ENCODE measurements at places on chromosomes 6 and 20.

DNA sequence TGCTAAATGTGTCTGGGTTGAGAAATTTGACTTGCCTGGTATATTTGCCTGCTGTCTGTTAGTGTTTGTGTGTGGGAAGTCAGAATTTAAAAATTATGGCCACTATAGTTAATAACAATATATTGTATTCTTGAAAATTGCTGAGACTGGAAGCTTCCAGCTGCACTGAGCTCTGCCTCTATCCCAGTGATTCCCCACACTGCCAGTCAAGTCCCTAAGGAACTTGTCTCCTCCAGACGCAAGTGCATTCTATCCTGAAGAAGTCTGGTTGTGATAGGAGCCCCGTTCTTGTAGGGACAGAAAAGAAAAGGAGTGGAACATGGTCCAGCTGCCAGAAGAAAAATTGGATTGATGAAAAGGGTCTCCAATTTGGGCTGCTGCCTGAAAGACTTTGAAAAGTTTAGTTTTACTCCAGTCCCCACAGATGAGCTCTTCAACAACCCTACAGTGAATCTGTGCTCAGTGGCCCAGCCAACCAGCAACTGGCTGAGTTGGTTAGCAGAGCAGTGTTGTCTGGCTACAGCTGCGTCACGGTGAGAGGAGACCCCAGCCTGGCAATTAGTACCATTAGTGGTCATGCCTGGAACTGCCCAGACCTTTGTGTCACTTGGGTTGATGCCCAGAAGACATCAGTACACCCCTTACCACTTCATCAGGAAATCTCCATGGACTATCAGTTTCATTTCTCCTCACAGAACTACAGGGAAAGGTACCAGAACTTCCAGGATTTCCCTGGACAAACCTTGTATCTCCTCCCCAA, 183.1 kb upstream of the MCHR2 start:
- no peak for DNase-seq

DNA sequence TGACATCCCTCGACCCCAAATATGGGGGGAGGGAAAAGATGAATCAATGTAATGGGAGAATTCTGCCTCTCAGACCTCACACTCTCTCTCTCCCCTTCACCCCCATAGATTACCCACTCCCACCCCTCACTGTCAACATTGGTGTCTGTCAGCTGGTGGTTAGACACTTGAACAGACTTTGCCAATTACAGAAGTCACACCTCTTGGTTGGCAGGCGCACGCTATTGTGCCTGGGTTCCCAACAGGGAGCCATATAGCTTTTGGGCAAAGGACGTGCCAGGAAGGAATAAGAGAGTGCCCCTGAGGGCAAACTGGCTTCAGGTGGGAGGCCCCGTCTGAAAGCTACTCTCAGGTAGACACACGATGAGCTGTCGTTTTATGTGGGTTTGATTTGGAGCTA, 54.1 kb upstream of the FYN start:
- DNase-seq: no peak

DNA sequence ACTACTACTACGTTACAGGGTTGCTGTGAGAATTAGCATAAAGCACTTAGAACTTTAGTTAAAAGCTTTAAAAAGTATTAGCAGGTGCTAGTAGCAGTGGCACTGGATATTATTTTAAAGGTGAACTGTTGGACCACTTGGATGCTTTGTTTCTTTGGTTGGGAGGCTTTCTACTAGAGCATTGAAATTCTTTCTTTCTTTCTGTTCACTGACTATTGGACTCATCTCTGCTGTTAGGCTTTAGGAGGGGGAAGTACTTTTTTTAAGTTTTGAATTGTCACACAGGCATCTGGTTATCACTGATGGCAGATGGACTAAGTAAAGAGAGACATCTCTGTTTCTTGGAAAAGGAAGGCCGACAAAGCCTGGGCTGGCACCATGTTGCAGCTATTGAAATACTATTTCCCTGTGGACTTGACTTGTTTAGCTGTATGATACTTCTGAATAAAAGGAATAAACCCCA, 4.8 kb downstream of the TBPL1 start:
- DNase-seq: no peak

DNA sequence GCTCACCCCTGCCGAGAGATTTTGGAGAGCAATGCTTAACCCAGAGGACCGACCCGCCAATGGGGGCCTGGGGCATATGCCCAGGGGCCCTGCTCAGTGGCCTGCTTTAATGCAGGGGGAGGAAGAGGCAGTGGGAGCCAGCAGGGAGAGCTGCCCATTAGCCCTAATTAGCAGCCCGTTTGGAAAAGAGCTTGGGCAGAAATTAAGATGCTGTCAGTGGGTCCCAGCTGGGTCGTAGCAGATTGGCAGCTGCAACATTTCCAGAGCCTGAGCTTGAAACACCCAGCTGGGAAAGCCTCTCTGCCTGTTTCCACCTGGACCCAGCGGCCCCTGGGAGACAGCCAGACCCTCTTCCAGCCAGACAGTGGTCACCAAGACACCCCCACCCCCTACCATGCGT, 39.5 kb downstream of the CD40 start:
- no peak for DNase-seq

DNA sequence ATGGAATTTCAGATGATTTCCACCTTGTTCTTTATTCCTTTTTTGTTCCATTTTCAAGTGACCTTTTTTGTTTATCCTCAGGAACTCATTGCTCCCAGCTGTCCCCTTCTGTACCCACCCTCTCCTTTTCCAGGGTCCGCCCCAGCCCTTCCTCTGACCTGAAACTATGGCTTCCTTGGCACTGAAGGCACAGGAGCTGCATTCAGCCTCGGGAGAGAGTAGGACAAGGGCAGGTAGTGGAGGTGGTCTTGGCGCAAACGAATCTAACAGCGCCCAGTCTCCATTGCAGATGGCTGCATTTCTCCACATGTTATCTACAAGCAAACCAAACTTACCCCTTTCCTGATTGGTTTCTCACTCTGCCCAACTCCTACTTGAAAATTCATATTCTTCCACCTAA, 8.8 kb upstream of the ULBP2 start:
- DNase-seq: no peak

GRCh38 chr20:58986968-58987517, 6.0 kb downstream of the NELFCD start:
- DNase-seq: no peak

DNA sequence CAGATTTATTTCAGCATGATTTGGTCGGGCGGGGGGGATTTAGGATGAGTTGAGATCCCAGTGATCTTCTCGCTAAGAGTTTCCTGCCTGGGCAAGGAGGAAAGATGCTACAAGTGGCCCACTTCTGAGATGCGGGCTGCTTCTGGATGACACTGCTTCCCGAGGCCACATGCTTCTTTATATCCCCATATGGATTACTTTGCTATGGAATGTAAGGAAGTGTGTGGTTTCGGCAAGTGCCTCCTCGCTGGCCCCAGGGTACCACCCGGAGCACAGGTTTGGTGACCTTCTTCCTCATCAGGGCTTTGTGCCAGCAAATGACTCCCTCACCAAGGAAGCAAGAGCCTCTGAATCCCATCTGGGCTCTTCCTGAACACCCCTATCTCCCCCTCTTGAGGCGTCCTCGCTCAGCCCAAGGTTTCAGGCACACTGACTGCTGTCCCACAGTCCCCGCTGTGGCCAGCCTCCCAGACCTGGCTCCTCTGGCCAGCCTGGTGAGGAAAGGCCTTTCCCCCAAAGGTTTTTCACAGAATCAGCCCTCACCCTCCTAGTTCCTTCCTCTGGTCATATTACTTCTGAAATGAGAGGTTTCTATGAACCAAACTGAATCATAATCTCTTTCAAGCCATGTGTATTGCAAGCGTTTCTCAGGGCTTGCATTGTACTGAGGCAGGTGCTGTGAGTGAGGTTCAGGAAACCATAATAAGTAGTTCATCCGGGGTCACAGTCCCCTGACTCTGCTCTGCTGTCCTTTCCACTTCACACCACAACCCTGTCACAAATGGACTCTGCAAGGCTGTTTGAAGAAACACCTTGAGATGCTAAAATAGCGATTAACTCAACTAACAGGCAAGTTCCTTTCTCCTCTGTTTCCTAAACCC, 41.7 kb upstream of the IL17A start:
- no peak for DNase-seq

- peak; percentile 73 for DNase-seq
Observed at GRCh38 chr6:108560463-108561308, at the start of gene FOXO3. TSS of gene FOXO3 (plus strand) at chr6:108560917. CDS start at chr6:108561209, 292 bp downstream.

DNA sequence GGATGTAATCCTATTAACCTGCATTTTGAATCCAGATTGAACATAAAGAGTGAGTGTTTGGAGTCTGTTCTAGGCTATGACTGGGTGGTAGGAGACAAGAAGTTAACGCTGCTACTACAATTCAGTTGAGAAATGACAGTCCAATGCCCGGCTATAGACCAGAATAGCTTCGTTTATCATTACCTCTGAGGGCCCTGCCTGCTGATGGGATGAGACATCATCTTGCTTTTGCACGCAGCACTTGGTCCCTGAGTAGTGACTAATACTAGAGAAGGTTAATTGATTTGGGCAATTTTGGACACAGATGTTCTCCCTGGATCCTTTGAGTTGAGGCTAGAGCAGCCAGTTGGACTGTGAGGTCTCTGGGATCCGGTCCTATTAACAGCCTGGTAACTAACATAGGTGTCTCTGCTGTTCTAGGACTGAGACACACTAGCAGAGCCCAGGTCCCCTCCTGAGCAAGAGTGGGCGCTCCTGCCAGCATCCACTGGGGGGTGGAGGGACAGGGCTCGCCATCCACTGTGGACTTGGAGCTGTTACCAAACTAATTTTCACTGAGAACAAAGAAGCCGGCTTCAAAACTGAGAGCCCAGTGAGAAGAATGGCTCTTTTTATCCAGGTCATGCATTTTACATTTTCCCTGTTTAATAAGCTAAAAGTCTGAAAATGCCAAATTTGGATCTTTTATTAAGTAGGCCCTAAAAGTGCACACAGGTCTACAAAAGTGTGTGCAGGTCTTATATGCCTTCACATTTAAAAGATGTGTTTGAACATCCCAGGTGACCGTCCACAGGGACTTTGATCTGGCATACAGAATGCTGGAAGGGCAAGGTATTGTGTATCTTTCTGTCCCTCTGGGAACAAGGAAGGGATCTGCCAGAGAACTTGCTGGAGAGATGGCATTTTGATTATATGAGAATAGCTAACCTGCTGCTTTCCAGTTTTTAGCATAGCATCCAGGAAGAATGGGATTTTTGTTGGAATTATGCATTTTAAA, 212.5 kb downstream of the CDH4 start:
- no peak for DNase-seq

- DNase-seq: no peak
Observed at GRCh38 chr6:111015389-111016124, 33.7 kb downstream of the RPF2 start.

GRCh38 chr6:95581073-95581472, 3.7 kb downstream of the MANEA start:
- no peak for DNase-seq

GRCh38 chr6:106060167-106060566, 26.0 kb upstream of the PRDM1 start:
- DNase-seq: no peak

- no peak for DNase-seq
Observed at GRCh38 chr20:63403403-63404105, 42.4 kb upstream of the CHRNA4 start.

DNA sequence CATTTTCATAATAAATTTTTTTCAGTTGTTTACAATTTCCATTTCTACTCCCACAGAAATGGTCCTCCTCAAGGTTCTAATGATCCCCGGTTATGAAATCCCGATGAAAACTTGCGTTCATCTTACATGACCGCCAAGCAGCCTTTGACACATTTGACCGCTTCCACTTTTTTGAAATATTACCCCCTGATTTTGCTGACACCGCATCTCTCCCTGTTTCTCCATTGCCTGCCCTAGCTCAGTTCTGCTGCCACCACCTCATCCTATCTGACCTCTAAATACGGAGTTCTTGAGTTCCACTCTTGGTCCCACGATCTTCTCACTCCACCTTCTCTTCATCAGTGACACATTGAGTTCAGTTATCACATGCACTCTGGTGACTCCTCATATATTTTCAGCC, 74.1 kb downstream of the SLC35B3 start:
- DNase-seq: no peak

DNA sequence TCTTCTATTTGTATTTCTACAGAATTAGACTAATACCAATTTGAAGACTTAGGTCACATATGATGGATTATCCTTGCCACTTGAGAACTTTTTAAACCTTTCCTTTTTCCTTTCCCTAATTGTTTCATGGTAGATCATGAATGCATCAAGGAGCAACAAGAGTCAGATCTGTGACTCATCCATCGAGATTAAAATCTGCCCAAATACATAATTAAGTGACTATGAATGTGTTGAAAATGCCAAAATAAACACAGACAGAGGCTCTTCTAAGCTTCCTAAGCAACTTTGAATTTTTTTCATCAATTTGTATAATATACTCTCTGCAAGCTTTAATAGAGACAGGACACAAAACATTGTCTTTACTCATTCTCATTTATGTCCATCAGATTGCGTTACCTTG, 23.5 kb upstream of the HTR1E start:
- no peak for DNase-seq

DNA sequence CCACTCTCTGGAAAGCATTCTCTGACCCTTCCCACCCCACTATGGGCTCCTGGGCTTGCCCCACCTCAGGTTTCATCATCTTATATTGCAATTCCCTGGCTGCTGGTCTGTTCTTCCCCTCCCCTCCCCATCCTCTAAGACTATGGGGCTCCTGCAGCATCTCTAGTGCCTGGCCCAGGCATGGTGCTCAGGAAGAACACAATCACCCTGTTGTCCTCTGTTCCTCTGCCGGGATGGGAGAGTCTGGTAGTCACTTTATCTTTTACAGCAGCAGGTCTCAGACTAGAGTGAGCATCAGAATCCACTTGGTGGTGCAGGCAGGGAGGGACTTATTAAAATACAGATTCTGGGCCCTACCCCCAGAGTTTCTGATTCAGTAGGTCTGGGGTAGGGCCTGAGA, 5.0 kb upstream of the LPIN3 start:
- DNase-seq: no peak

GRCh38 chr20:44706301-44707017, 8.7 kb upstream of the CCN5 start:
- DNase-seq: no peak

GRCh38 chr20:31566319-31566657, 38.8 kb upstream of the ID1 start:
- no peak for DNase-seq

DNA sequence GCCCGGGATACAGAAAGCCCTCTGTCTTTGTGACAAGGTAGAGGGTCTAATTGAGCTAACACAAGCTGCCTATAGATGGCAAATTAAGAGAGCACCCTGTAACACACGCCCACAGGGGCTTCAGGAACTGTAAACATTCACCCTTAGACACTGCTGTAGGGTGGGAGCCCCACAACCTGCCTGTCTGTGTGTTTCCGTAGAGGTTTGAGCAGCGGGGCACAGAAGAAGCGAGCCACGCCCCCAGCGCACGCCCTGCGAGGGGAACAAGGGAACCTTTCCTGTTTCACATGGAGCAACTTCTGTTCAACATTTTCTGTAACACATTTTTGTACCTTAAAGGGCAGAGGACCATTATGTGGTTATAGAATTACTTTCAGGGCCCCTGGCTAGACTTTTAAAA, 231.7 kb upstream of the EXOC2 start:
- DNase-seq: no peak

All from CD8-positive, alpha-beta memory T cell (primary cell).